ENCODE measurements at places on chromosomes 6 and 20.

DNA sequence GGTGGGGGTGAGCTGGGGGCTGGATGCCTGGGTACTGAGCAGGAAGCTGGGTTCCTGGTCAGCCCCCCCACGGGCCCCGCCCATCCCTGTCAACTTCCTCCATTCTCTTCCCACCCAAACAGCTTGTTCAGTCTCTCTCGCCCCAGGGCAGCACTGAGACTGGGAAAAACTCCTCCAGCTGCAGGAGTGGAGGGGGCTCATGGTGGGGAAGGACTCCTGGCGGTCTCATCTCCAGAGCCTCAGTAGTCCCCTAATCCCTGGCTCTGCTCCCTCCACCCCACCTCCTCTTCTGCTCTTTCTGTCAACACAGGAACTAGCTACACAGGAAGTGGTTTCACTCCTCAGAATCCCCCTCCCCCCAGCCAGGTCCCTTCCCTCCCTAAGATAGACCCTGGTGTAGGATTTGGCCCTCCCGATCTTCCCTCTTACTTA is at the start of gene GPSM3:
GPSM3 (minus strand) TSS at position 36 of the 432 bp plus-strand sequence. CDS start 130 bp downstream, outside the sequence.
- no peak for DNase-seq

GRCh38 chr6:2986722-2987221 is 12.9 kb upstream of the NQO2 start:
- no peak for DNase-seq

- no peak for DNase-seq
Measured at GRCh38 chr20:1888796-1889463, 6.3 kb upstream of the SIRPA start.

DNA sequence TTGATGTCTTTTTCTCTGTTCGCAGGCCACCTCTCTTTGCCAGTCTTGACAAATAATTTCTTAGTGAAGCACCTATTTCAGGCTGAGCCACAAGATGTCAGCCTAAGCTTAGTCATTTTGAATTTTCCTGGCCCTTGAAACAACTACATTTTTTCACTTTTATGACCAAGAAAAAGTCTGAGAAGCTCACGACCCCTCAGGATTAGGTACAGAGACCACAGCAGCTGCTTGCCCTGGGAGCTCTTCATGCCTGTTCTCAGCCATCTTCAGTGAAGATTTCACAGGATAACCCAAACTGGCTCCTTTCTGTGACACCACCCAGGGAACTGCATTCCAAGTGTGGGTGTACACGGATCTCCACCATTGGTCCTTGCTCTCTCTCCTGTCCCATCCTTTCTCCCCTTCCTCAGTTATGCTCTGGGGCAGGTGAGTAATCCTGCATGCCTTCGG is 38.4 kb upstream of the SPTLC3 start:
- no peak for DNase-seq
